ENCODE measurements at places on chromosomes 6 and 20.

- DNase-seq, result no peak
These were observed 56.0 kb downstream of the CDK5RAP1 start for GRCh38 chr20:33345342-33345741.

- DNase-seq, result no peak
These were observed 152.6 kb downstream of the TSHZ2 start for GRCh38 chr20:53124803-53125202.

DNA sequence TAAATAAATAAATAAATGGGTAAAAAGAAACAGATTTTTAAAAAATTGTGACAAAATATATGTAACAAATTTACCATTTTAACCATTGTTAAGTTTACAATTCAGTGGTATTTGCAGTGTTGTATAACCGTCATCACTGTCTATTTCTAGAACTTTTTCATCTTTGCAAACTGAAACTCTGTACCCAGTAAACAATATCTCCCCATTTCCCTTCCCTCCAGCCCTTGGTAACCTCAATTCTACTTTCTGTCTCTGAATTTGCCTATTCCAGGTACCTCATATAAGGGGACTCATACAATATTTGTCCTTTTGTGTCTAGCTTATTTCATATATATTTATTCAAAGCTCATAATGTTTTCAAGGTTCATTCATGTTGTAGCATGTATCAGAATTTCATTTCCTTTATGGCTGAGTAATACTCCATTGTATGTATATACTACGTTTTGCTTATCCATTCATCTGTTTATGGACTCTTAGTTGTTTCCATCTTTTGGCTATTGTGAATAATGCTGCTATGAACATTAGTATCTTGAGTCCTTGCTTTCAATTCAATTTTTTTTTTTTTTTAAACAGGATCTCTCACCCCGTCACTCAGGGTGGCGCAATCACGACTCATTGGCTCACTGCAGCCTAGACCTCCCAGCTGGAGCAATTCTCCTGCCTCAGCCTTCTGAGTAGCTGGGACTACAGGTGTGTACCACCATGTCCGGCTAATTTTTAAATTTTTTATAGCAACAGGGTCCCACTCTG lies 8.9 kb downstream of the MANBAL start:
- no peak for DNase-seq

- no peak for DNase-seq
These were observed 94.9 kb upstream of the ADGRF1 start for GRCh38 chr6:47137073-47137472.

- DNase-seq, result no peak
These were observed 105.2 kb upstream of the TRAF3IP2 start for GRCh38 chr6:111710911-111711310.

GRCh38 chr6:69866351-69866769 lies at the start of gene COL19A1:
Gene COL19A1 (plus strand): TSS chr6:69866556. CDS start chr6:69879568, 13,012 bp downstream.
- peak; percentile 76 for DNase-seq

GRCh38 chr6:73746787-73747186 lies 50.8 kb downstream of the CD109 start:
- DNase-seq, result no peak

DNA sequence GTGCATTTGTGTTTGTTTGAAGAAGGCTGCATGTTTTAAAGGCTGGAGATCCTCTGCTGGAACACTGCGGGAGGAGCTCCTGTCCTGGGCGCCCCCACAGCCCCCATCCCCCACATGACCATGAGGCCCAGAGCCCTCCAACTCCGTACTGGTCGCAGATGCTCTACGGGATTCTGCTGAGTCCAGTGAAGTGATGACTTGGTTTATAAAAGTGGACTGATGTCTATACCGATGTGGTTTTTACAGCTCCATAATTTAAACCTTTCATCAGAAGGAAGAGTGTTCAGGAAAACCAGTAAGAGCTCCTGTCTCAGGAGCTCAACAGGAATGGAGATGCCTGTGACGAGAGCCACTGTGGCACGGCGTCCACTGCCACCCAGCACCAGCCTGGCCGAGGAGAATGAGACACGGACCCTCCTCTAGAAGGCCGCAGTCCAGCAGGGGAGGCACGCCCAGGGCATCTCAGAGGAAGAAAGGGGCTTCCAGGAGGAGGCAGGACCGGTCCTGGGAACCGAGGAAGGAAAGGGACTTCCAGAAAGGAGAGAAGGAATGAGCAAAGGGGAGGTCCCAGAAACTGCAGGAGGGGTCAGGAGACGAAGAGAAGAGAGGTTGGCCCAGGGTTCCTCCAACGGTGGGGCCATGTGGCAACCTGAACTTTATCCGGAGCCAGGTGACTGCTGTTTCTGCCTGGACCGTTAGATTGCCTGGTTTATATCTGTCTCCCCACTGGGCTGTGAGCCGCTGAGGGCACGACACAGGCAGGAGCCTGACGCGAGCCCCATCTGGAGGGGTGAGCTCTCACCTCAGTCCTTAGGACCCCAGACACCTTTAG lies 26.9 kb downstream of the BFSP1 start:
- no peak for DNase-seq

- DNase-seq, result no peak
These were observed 296.5 kb downstream of the SMOC2 start for GRCh38 chr6:168737481-168737880.

- no peak for DNase-seq
These were observed 113.0 kb upstream of the TIAM2 start for GRCh38 chr6:154882107-154882506.

- DNase-seq, result no peak
These were observed 114.8 kb upstream of the MARCKS start for GRCh38 chr6:113742342-113742741.

GRCh38 chr6:156698239-156699016 lies 78.8 kb upstream of the ARID1B start:
- peak; percentile 97 for DNase-seq

GRCh38 chr6:90088009-90088408 lies 193.7 kb downstream of the GJA10 start:
- DNase-seq, result no peak

DNA sequence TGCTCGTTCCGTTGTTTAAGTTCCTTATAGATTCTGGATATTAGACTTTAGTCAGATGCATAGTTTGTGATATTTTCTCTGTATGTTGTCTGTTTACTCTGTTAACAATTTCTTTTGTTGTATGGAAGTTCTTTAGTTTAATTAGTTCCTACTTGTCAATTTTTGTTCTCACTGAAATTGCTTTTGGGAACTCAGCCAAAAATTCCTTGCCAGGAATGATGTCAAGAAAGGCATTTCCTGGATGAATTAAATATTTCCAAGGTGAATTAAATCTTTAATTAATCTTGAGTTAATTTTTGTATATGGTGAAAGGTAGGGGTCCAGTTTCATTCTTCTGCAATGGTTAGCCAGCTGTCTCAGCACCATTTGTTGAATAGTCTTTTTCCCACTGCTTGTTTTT lies 406.2 kb upstream of the NOX3 start:
- no peak for DNase-seq

GRCh38 chr20:40866056-40866455 lies 162.6 kb upstream of the TOP1 start:
- no peak for DNase-seq

- no peak for DNase-seq
These were observed 46.1 kb downstream of the RAB44 start for GRCh38 chr6:36743538-36744303.

DNA sequence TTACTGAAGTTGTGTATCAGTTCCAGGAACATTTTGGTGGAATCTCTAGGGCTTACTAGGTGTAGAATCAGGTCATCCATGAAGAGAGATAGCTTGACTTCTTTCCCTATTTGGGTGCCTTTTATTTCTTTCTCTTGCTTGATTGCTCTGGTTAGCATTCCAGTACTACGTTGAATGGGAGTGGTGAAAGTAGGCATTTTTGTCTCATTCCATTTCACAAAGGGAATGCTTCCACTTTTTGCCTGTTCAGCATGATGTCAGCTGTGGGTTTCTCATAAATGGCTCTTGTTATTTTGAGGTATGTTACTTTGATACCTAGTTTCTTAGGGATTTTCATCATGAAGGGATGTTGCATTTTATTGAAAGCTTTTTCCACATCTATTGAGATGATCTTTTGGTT lies 195.3 kb downstream of the MOXD1 start:
- no peak for DNase-seq

Data from GM12878 (cell line).